Globus pallidus (tissue), 1 donor: ENCODE measurements at places on chromosomes 16 and 17.

DNA sequence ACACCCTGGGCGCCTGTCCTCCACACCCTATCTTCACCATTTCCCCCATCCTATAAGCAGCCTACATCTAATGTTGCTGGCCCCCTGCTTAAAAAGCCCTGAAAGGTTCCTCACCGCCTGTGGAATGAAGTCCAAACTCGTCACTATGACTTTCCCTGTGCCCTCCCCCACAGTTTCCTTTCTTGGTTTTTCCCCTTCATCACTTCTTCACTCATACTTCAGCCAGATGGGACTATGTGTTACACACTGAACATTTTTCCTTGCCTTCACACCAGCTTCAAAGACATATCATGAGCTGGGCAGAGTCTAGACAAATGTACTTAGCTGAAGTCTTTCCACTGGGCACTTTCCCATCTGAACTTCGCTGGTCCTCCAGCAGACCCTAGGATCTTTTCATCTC, 1.5 kb upstream of the MARCHF10 start:
- no peak for DNase-seq

GRCh38 chr17:1573932-1574696, 11.5 kb upstream of the PITPNA start:
- DNase-seq, result peak; percentile 74

DNA sequence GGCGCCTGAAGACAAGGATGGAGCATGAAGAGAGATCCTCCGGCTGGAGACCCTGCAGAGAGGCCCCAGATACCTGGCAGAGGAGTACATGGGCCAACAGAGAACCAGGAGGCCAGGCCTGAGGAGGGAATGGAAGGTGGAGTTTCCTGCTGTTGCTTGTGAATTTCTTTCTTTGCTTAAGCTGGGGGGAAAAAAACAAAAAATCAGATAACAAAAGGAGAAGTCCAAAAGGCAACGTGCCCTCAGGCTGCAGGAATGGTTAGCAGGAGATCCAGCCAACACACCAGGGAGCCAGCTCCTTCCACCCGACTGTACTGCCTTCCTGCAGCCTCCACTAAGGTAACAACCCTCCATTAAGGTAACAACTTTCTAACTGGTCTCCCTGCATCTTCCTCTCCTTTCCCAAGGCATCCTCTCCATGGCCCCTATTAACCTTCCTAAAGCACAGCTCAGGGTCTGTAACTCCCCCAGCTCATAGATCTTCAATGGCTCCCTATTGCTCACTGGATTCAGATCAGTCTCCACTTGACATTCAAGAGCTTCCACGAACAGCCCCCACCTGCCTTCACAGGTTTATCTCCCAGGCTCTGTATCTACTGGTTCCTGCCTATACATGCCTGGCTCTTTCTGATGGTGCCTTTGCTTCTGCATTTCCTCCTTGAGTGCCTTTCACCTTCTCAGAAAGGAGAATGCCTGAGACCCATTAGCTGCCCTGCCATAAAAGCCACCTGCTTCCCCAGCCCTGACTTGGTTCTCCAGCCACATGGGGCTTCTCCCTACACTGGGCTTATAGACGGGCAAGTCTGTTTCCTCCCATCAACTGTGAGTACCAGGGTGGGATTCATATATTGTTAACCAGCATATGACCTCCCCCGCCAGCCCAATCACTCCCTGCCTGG, 725 bp upstream of the ARL5C start:
- DNase-seq, result no peak

GRCh38 chr16:5323284-5324141, 225.9 kb upstream of the EEF2KMT start:
- DNase-seq, result no peak

GRCh38 chr17:61547113-61547512, 43.9 kb downstream of the NACA2 start:
- DNase-seq, result no peak

GRCh38 chr17:46011711-46012505, 12.9 kb downstream of the STH start:
- no peak for DNase-seq

DNA sequence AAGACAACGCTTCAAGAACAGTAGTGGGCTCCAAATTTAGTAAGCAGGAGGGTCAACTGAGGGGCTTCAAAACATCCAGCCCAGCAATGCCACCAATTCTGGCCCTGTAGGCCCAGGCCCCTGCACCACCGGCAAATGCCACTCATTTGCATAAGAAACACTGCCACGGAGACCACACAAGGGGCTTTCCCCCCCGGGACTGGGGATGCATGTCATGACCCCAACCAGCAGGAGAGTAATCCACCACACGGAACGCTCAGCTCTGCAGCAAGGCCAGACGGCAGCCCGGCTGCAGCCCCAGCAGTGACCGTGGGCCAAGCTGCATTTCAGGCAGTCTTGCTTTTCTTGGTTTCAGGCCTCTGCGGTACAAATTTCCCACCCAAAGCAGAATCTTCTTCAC, 14.1 kb downstream of the TMEM11 start:
- DNase-seq, result no peak

DNA sequence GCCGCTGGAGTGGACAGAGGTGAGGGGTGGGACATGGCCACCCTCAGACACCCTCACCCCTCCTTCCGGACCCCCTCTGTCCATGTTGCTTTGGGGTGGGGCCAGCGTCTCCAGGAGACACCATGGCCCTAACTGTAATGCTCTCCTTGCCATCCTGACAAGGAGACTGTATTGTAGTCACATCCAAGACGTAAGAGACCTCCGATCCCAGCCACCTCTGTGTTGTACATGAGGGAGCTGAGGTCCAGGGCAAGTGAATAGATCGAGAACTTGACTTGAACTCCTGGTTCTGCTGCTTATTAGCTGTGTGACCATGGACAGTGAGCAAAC, 30.2 kb downstream of the POLR3E start:
- DNase-seq, result no peak

- peak; percentile 37 for DNase-seq
Measured at GRCh38 chr17:67994817-67995569, 1.3 kb downstream of the C17orf58 start.

DNA sequence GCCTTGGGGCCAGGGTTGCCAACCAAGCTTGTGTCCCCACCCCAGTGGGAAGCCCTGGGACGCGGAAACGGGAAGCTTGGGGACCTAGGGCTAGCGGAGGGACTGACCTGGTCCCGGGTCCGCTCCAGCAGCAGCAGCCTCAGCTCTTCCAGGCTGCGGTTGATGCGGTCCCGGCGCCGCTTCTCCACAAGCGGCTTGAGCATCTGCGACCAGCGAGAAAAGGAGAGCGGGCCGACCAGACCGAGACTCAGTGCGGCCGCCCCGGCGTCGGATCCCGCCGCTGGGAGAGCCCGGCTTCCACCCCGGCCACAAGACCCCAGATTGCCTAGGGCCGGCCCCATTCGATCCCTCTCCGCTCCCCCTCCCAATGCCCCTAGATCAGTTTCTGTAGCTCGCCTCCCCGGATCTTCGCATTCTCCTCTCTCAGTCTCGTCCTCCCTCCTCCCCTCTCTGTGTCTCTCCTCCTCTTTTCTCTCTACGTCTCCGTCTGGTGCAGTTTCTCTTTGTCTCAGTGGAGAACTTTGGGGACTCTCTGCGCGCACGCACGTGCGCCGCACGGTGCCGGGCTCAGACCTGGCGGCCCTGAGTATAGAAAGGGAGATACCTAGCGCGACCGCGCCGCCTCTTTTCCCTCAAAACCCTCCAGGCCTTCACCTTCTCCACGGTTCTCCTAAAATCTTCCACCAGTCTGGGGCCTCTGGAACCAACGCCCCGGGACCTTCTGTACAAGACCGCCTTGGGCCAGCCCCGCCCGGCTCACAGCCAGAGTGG, 797 bp downstream of the HES7 start:
- no peak for DNase-seq

DNA sequence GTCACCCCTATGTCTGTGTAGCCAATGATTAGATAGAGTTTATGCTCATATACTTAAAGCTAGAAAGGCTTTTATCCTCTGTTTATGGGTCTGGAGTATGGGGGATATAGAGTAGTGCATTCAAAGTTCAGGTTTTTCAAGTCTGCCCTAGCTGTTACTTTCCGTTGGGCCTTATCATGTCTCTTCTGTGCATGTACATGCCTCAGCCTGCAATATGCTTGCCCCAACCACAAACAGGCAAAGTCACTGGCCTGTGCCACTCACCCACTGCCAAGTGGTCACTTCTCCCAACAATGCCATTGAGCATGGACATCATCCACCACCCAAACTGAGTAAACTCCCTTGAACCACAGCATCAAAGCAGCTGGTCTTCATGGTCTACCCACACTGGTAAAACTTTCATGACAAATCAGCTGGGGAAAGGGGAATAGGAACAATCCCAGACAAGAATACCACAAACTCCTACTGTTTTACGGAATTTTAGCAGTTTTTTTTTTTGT, 70.3 kb upstream of the C17orf78 start:
- no peak for DNase-seq

- no peak for DNase-seq
Measured at GRCh38 chr16:49366669-49367068, 6.9 kb upstream of the C16orf78 start.

DNA sequence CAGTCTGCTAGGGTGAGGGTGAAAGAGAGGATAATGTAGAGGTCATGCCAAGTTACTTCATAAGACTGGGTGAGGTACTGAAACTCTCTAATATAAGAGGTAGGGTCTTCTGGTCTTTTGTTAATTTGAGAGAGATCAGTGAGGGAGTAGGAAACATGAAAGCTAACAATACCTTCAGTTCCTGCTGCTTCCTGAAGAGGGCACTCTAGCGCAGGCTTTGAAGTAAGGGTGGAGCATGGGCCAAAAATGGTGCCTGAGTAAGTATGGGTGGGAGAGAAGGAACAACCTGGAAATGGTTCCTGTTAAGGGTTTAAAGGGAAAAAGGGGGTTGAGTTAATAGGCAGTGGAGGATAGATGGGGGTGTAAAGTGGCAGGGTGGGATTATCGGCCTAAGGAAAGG, 2449.5 kb downstream of the TP53TG3F start:
- DNase-seq, result no peak

- no peak for DNase-seq
Measured at GRCh38 chr17:80160536-80160935, 9.3 kb upstream of the CARD14 start.

- no peak for DNase-seq
Measured at GRCh38 chr17:34456121-34456520, 93.1 kb upstream of the CCL1 start.

GRCh38 chr17:39676198-39676819, 8.1 kb downstream of the PNMT start:
- no peak for DNase-seq

- no peak for DNase-seq
Measured at GRCh38 chr17:8558144-8558543, 72.4 kb downstream of the MYH10 start.
